Effector CD8-positive, alpha-beta T cell (primary cell): ENCODE measurements at places on chromosomes 7 and 10.

- DNase-seq, result no peak
Measured at GRCh38 chr7:151186640-151187408, at the start of gene ASB10. Gene ASB10 (minus strand): TSS chr7:151187250. CDS start chr7:151187130, 120 bp downstream.

- no peak for DNase-seq
Measured at GRCh38 chr10:11930312-11930978, 107.3 kb downstream of the PROSER2 start.

DNA sequence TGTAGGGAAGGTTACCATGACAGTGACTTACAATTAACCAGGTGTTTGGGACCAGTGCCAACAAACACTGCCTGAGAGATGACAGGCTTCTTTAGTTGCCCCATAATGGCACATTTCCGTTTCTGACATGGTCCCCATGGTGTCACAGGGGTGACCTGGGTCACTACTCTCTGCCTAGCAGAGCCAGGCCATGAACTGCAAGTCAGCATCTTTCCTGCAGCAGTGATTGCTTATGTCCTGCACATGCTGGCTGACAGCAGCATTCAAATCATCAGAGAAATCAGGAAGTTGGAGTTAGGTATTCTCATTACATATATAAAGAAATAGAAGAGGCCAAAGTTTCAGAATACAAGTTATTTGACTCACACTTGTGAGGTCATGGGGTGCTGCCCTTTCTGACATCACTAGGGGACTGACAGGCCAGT is 47.1 kb upstream of the ZNRF2 start:
- no peak for DNase-seq

GRCh38 chr10:94292434-94293090 is 70.2 kb downstream of the NOC3L start:
- DNase-seq, result no peak

GRCh38 chr7:25911738-25912607 is 240.0 kb upstream of the NFE2L3 start:
- DNase-seq, result no peak

DNA sequence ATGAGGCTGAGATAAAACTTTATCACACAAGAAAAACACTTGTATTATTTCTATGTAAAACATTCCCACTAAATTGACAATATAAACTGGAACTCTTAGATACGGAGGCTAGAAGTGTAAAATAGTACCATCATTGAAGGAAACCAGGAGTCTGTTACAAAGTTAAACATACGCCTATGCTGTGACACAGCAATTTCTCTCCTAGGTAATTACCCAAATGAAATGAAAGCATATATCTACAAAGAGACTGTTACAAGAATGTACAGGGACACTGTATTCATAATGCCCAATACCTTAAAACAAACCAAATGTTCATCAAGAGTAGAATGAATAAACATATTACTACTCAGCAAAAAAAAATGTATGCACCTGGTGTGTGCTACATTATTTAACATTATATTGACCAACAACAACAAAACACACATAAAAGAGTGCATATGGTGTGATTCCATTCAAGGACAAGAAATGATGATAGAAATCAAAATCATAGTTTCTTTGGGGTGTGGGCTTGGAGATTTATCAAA is 33.2 kb upstream of the ELAPOR2 start:
- DNase-seq, result no peak

DNA sequence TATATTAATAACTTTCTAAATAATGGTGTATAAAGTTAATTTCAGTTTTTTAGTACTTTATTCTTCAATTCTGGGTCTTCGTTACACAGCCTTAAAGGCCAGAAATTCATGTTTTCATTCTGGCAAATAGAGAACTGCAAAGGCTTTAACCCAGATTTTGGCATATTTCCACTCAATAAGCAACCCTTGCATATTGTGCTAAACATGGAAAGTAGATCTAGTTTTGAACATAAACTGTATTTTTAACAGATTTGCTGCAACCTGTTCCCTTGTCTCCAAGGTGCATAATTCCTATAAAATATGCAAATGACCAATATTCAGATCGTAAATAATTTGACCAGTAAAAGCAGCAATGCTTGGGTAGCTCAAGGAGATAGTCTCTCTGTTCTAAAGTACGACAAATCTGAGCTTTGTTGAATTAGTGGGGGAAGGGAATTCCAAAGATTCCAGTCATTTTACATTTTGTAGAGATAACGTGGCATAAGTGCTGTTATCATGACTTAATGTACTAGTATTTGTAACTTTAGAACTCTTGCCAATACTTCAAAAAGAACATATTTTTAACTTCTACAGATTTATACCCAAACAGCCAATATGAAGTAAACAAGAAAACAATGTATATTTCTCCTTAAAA is 46.4 kb upstream of the RSBN1L start:
- DNase-seq, result no peak

- peak; percentile 6 for DNase-seq
Measured at GRCh38 chr7:70856901-70857630, 274.9 kb upstream of the GALNT17 start.

GRCh38 chr7:2774935-2775334 is 69.2 kb downstream of the GNA12 start:
- DNase-seq, result no peak

- DNase-seq, result no peak
Measured at GRCh38 chr7:137994216-137994615, 7.7 kb downstream of the CREB3L2 start.

- DNase-seq, result no peak
Measured at GRCh38 chr7:50729962-50730361, 52.7 kb downstream of the GRB10 start.

DNA sequence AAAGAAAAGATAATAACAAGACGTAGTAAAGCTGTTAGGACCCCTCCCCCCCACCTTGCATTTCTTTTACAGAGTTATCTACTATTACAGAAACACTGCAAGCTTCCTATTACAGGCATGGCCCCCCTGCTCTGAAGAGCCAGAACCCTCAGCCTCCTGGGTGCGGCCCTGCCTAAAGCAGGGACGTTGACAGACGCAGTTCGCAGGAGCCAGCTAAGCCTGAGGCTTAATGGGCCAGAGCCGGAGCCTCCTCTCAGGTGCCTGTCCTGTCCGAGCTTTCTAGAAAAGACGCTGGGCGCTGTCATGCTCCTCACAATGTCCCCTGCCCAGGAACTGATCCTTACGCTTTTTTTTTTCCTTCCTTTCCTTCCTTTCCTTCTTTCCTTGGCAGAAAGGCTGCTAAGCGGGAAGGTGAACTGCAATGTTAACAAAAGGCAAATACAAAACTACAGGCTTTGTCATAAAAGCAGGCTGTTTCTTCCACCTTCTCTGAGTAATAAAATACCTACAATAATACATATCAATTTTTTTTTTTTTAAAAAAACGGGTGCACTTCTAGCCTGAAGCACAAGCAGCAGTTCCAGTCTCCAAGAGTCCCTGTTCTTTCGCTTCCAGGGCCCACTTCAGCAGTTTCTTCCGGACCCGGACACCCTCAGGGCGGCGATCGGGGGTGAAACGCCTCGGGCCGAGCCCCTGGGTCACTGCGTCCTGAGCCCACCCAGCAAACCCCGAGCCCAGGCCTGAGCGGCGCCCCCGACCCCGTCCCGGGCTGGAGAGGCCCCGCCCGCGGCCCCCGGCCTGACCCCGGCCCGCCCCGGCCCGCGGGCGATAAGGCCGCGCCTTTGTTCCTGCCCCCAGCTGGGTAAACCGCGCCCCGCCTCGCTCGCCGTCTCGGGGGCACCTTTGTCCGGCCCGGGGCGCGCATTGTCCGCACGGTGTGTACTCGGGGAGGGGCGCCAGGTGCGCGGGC is 11.2 kb downstream of the MNX1 start:
- no peak for DNase-seq

DNA sequence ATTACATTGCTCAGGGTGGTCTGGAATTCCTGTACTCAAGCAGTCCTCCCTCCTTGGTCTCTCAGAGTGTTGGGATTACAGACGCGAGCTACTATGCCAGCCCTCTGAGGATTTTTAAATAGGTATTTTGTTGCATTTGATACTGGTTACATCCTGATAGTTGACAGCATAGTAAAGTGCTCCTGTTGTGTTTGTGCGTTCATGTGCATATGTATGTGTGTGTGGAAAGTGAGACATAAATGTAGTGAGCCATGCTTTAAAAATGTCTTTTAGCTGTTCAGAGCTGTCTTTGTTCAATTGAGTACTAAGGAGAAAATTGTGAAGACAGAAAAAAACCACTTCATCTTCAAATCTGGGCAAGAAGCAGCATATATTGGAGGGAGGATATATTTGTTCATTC is 27.8 kb downstream of the ZNRF2 start:
- DNase-seq, result no peak

DNA sequence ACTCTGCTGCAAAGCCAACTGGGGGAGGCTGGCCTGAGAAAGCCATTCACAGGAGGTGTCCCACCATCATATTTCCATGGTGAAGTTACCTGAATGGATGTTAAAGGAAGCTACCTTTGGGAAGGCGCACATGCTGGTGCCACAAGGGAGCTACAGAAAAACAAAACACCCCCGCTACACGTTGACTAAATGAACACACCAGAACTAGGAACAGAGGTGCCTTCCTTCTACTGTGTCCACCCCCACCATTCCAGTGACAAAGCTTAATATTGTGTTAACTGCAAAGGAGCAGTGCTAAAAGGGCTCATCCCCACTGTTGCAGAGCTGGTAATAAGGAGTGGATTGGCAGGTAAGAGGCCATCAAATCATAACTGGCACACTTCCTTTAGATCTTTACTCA is 420.0 kb upstream of the PODXL start:
- DNase-seq, result no peak

DNA sequence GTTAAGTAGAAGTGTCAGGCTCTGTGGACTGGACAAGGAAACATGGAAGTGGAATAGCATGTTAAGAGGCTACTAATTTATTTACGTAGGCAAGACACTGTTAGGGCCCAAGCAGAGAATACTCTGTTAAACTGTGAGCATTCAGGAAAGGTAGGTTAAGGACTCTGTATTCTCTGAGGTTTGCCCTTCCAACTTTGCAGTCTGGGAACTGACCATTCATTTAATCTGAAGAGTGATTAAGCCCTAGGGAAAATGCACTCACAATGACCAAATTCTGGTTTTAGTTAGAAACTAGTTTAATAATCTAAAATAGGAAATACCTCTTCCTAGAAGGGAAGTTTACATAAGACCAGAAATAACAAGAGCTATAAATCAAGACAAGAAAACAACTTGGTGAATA is 266.6 kb downstream of the SUGCT start:
- no peak for DNase-seq

- DNase-seq, result no peak
Measured at GRCh38 chr7:119196183-119196582, 971.7 kb downstream of the ANKRD7 start.

DNA sequence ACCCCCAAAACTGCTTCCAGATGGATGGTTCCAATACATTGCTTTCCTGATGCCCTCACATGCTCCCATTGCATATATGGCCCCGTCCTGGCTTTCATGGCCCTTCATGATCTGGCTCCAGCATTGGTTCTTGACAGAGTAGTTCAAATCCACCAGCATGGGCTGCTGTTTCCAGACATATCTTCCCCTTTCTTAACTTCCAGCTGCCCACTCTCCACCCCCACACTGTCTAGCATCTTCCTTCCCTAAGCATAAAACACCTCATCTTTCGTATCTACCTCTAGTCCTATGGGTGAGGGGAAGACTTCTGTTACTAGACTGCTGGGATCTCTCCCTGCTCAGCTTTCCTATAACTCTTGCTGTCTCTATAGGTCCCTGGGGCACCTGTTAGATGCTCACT is 13.2 kb upstream of the GOLGA7B start:
- no peak for DNase-seq

DNA sequence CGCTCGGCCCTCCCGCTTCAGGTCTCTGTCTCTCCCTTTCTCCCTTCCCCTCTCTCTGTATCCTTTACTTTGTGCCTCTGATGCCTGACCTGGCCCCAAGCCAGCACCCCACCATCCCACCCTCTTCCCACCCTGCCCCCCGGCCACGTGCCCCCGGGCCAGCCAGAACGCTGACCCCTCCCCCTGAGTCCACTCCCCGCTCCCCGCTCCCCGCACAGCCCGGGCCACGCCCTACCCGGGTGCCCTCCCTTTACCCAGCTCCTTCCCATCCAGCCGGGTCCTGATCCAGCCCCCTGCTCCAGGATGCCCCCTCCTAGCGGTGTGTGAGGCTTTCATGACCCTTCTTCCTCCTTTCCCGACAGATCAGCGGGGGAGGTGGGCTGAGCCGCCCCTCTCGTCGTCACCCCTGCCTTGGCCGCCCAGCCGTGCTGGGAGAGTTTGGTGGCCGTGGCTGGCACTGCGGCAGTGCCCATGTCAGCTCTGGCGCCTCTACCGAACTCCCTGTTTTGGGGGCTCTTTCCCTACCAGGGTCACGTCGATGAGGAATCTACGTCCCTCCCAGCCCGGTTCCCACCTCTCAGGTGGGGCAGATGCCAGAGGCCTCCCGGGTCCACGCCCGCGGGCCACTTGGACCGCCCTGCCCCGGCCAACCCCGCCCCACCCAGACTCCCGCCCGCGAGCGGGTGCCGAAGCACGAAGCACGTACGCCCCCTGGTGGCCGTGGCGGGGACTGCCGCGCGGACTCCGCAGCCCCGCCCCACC is 127.4 kb downstream of the UBE2H start:
- DNase-seq, result peak; percentile 79

DNA sequence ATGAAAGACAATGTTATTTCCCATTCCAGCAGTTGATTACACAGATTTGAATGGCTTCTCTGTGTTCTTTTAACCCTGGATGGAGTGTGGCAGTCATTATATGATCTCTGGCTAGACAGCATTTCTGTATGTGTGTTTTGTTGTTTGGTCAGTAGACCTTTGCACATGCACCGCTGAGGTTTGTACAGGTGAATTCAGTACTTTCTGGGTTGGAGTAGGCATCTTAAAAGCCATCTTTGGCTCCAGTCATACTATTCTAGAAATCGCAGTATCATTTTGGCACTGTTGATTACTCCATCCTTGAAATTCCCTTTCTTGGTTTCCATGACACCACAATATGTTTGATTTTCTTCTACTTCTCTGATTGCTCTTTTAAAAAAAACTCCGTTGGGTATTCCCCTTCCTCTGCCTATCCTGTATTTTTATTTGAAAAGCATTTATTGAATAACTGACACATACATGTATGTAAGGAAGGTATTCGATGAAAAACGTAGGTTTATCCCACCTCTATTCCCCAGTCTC is 29.9 kb downstream of the TAS2R41 start:
- DNase-seq, result no peak

GRCh38 chr10:47340608-47341170 is 7.5 kb upstream of the RBP3 start:
- peak; percentile 63 for DNase-seq

GRCh38 chr7:134831862-134832261 is 52.4 kb downstream of the CALD1 start:
- DNase-seq, result no peak

GRCh38 chr7:100356416-100357068 is 1.4 kb upstream of the PILRB start:
- no peak for DNase-seq

DNA sequence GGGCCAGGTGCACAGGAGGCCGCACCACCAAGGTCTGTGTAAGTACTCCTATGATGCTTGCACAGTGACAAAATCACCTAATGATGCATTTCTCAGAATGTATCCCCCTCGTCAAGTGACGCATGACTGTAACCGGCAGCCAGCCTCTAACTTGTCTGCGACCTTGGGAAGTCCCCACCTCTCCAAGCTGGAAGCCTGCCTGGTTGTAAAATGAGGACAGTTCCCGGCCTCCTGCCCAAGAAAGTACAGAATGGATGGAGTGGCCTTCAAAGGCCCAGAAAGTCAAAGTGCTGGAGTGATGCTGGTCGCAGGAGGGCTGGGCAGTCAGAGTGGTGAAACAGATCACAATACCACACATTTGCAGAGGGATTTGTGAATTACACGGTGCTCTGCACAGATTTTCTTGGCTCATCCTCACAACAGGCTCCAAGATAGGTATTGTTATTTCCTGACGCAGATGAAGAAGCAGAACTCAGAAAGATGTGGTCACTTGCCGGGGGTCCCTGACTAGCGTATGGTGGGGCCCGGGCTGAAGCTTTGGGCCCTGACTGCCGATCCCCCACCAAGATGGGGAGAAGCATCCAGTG is 22.8 kb downstream of the SPOCK2 start:
- DNase-seq, result no peak
